ENCODE measurements at places on chromosomes 6 and 20.

GRCh38 chr6:87487555-87487954 is 14.8 kb downstream of the SLC35A1 start:
- DNase-seq = no peak

GRCh38 chr6:160791981-160792418 is 90.0 kb downstream of the PLG start:
- DNase-seq = no peak

- DNase-seq = no peak
Observed at GRCh38 chr20:34715384-34715783, 11.2 kb downstream of the TP53INP2 start.

- no peak for DNase-seq
Observed at GRCh38 chr6:97128507-97128906, 154.5 kb downstream of the MMS22L start.

DNA sequence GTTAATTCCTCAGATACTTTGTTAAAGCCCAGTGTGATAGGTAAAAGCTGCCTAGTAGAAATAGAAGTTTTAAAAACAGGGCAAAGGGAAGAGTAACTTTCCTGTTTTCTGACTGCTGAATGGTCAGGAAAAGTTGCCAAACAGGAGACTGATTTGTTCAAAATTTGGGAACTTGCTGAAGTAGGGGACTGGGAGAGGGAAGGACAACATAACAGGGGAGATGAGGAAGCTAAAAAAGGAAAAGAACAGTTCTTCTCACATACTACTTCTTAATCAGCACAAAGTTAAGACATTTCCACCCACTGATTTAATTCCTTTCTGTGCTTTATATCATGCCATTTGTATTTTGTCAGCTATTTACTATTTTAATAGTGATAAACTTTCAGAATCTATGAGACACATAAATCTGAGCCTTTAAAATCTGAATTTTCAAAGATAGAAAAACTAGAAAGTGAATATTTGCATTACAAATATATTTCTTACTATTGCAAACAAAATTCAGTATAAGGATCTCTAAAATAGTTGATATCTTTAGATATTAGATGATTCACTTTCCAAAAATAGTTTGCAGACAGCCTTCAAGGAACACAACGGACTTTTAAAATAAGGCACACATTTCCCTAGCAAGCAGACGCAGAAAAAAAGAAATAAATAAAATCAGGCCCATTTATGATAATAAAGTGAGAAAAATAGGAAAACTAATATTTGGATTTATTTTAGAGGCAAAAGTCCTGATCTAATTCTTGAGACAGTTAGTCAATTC is 36.9 kb upstream of the SLC16A10 start:
- no peak for DNase-seq

- DNase-seq = no peak
Observed at GRCh38 chr20:15658295-15658694, 915.0 kb downstream of the KIF16B start.

DNA sequence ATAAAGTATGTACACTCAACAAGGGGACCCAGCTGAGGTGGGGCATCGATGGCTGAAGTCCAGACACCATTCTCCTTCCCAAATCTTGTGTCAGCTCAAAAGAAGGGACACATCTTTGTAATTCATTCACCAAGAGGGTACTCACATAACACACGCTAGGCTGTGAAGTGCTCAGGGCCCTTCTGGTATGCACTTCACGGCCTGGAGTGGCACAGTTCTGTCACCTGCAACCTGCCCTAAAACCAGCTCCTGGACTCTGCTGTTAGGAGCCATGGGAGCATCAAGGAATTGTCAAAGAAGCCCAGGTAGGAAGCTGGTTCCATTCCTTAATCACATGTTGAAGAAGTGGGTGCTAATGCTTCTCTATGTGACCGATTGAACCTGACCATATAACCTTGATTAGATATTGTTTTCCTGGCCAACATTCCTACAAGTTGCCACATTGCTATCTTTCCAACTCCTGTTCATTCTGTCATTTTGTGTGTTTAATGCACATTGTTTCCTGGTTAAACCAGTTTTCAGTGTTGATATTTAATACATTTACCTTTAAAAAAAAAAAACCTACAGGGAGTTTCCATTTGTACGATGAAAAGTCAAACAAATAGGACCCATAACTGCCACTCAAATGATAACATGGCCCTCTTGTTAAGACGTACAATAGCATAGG is 127.3 kb downstream of the TNFRSF21 start:
- no peak for DNase-seq

GRCh38 chr6:26065952-26066380 is 21.3 kb upstream of the HFE start:
- DNase-seq = no peak

Measured in GF-D8 (cell line).